Lung (tissue), 17 donors: ENCODE measurements at places on chromosomes 1 and 21. TPM values are rescaled to one million over a fixed set of nuclear protein-coding genes. Genes with fewer than 3 reads are reported as not detected.
A peak's percentile ranks its signal among the peaks of the same experiment; 100 is the strongest.

DNA sequence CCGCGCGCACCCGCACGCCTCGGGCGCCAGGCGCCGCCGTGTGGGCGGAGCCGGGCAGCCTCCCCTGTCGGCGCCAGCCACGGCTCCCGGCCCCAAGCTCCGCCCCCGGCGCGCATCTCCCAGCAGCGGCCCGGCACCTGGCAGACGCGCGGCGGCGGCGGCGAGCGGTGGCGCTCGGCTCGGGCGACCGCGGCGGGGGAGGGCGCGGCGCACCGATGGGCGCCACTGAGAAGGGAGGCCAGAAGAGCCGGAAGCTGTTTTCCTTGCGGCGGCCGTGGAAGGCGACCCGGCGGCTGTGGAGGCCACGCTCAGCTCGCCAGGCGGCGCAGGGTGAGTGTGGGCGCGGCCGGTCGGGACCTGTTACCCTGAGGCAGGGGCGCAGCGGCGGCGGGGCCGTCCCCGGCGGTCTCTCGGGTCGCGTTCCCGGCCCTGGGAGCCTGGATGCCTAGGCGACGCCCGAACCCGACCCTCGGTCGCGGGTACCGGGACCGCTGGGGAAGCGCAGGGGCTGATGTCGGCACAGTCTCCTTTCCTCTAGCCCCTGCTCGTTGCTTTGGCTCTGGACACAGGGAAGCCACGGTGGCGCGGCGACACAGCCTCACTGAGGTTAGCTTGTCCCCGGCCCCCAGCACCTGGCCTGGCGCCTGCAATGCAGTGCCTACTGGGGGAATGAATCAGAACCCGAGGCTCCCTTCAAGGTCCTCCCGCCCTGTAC, 54.9 kb upstream of the DNAJC6 start:
- DNase-seq, result peak; percentile 71
- peaks cover 5% of the 10 kb centered on the region for H3K4me1 ChIP-seq
- no peaks in the 10 kb centered on the region for H3K36me3 ChIP-seq
- peak overlapping the region; percentile 73 for H3K27ac ChIP-seq

GRCh38 chr1:169779150-169779549, 15.6 kb downstream of the METTL18 start:
- H3K27ac ChIP-seq, result no peak overlapping the region
- no peaks in the 10 kb centered on the region for H3K27me3 ChIP-seq
- H3K4me3 ChIP-seq, result no peak overlapping the region
- no peak for DNase-seq

DNA sequence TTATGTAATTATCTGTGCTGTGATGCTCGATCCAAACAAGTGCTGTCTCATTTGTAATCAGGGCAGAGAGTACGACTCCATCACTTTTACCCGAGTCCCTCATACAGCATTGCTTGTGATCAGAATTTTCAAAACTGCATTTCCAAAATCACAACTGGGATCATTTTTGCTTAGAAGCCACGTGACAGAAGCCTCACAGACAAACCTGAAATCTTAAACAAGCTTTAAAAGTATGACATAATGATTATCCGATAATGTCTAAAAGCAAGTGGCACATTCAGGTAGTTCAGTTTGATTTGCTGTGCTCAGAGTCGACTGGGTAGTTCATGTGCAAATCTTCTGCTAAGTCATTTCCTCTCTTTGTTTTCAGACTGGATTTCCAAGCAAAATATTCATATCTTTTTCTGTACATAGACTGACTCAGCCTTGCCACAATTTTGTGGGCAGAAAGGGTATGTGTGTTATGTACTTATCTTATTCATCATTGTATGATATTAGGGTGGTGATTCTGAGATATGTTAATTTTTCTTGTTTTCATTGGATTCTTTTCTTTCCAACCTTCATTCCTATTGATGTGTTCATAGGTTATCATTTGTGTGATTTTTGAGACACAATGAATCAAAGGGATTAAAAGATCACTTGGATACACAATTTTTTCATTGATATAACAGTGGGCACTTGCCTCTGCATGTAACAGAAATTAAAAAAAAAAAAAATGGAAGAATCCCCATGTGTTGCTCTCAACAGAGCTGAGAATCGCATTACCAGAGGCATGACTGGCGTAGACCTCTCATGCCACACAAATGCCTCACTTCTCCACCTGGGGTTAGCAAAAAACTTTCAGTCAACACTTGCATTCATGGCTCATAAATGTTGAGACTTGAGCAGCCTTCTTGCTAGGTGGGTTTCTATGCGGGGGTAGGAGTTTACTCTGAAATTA, 355.7 kb downstream of the LTN1 start:
- no peaks in the 10 kb centered on the region for H3K4me1 ChIP-seq
- no peak overlapping the region for H3K4me3 ChIP-seq
- H3K36me3 ChIP-seq, result no peaks in the 10 kb centered on the region
- no peaks in the 10 kb centered on the region for H3K27me3 ChIP-seq

Gene SPATA45
- polyA plus RNA-seq, result not detected

Gene GBP2
- polyA plus RNA-seq, result 89.2 TPM
